H9 (cell line): ENCODE measurements at places on chromosomes 5 and 9.
A peak's percentile ranks its signal among the peaks of the same experiment; 100 is the strongest.

DNA sequence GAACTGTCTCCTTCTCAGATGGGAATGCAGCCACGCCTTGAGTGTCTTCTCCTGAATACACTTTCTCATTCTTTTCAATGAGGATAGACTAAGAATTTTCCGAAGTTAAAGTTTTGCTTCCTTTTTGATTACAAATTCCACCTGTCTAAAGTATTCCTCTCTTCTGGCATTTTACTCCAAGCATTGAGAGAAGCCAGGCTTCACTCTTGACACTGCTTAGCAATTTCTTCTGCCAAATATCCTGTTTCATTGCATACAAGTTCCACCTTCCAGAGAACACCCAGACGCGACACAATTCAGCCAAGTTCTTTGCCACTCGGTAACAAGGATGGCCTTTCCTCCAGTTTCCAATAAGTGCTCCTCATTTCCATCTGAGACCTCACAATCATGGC, 35.6 kb upstream of the COL5A1 start:
- DNase-seq = no peak

GRCh38 chr9:138071292-138071691, 193.7 kb downstream of the CACNA1B start:
- no peak for DNase-seq

DNA sequence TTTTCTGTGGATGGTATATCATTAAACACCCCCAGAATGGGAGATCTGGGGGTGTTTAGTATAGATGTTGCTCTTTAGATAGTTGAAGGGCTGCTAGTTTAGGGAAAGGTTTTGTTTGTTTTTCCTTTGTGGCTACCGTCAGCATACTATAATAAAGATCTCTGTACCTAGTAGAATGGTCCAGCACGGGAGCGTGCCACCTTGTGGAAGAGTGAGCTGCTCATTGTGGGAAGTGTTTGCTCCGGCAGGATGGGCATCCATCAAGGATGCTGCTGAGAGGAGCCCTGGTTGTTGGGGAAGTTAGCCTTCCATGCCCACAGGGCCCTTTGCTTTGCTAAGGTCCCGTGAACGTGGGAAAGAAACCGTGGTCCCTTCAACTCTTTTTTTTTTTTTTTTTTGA, 113.1 kb downstream of the LIFR start:
- DNase-seq = no peak

DNA sequence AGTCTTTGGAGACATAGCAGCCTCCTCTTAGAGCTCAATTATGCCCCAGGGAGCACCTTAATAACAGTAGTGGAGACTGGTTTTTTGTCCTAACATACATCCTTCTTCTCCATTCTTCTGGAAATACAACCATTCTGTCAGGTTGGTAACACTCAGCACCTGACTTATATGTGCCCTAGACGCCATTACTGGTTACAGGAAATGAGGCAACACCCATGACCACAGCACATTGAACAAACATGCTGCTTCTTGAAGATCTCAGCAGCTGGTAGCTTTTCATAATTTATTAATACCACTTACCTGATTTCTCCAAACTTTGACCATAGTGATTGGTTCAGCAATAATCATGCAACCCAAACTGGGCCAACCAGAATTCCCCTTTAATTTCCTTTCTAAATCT, 25.1 kb upstream of the TRPM3 start:
- no peak for DNase-seq

GRCh38 chr9:2605246-2605645, 16.3 kb upstream of the VLDLR start:
- no peak for DNase-seq

DNA sequence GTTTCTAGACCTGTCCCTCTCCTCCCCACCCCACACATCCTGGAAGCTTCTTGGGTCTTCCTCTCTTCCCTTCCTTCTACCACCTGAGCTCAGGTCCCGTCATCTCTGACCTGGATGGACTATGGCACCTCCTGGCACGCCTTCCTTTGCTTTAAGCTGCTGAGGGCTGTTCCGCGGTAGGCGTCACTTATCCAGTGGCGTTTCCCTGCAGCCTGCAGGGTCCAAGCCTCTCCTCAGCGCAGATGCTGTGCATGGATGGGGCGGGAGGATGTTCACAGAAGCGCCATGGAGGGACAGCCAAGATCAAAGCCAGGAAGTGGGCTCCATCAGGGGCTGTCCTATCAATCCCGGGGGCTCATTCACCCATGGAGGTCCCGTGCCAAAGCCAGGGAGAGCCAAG, 23.8 kb upstream of the CNOT6 start:
- DNase-seq = no peak

- DNase-seq = no peak
Measured at GRCh38 chr9:76067696-76068095, 177.2 kb downstream of the PCSK5 start.

DNA sequence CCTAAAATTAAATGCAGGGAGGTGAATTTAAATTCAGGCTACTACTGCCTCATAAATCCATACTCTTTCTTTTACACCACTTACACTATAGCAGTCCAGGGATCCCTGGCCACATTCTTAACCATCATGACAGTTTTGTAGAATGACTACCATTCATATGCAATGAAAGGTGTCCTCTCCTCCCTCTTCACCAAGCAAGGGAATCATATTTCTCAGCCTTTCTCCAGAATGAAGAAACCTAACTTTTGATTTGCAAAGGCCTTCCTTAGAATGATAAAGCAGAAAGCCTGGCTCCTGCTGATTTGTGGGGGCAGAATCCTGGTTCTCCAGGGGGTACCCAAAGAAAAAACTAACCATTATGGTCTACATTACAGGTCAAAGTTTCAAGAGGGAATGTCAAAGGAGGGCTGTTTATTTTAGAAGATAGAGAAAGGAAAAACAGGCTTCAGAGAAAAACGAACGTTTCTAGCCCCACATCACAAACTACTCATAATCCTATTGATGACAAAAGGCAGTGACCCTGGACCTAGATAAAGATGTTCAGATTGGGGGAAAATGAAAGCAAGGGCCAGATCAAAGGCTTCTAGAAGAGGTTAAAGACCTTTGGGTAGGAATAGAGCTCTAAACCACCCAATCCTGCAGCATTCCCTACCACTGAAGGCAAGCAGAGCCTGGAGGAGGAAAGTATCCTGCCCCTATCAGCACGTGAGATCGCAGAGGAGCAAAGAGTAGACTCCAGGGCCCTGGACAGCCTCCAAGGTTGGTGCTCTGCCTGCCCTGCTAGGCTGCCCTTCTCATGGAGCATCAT, 11.5 kb downstream of the WNT8A start:
- DNase-seq = peak; percentile 58

GRCh38 chr9:35892051-35892450, 14.0 kb upstream of the HRCT1 start:
- no peak for DNase-seq

DNA sequence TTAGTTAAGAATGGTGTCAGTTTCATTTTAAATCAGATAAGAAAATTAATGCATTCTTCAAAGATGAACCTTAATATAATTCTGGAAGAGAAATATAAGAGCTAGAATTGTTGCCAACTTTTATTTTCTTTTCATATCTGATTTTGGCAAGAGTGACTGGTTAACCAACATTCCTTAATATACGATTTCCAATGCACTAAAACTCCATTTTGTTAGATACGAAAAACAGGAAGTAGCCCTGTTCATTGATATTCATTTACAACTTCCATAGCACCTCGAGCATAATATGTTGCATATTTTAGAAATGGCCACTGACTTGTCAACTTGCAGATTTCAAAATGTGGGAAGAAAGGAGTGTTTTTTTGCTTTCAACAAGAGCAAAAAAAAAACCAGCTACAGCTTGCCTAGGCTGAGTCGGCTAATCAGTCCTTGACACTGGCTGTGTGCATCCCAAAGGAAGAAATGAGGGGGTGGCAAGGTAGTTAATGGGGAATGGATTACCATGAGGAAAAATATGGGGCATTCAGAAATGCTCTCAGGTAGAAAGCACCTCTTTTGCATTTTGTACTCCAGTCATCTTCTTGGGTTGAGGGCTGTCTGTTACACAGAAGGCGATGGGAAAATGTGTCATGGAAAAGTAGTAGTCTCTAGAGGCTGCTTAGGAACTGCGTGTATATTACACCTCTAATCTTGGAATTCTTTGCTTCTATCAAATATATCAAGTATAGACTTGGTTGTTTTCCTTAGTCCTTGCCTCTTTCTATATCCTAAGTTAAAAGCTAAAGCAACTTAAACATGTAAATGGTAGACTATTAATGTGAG, 3.9 kb downstream of the MAP3K1 start:
- DNase-seq = no peak

DNA sequence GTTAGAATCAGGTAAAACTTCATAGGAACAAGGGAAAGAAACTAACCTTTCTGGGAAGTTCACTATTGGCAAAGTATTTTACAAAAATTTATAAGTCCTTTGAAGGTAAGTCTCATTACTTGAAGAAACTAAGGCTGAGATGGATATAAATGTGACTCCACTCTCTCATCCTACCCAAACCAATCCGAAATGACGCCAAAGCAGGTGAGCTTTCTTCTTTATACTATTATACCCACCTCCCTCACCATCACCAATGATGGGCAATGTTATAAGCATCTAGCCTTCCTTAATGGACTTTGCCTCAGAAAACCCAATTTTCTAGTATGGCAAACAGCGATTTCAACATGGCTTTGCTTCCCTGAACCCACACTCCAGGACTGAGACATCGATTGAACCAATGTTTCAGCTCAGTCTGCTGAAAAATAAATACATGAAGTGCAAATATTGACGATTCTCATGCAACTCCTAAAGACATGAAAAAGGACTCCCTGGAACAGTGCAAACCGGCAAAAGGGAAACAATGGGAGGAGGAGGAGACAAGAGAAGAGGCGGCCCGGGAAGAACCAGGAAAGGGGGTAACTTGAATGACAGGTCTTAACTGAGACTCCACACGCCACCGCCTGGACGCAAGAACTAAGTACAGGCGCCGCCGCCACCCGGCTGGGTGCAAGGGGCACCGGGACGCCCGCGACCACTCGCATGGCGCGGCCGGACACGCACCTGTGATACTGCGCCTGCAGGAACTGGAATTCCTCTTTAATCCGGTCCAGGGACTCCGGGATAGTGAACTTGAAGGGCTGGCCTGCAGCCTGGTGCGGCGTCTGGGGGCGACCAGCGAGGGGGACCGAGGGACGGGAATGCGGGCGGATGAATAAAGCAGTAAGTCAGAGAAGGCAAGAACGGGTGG, 2.5 kb downstream of the TLE1 start:
- peak; percentile 87 for DNase-seq

DNA sequence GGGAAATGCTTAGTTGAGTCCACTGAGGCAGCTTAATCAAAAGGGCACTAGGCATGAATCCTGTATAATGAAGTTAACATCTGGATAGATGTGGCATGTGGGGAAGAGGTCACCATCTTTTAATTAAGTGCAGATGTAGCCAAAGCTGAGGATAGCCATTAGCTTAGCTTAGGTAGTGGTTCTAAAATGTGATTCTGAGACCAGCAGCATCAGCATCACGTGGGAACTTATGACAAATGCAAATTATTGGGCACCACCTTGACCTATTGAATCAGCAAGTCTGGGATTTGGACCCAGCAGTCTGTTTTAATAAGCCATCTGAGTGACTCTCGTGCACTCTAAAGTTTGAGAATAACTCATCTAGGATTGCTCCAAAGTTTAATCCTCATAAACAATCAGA, 63.8 kb downstream of the SNCAIP start:
- no peak for DNase-seq

GRCh38 chr5:32047056-32047455, 127.1 kb downstream of the GOLPH3 start:
- DNase-seq = no peak

GRCh38 chr9:87795178-87795577, 69.3 kb downstream of the CTSL start:
- DNase-seq = no peak

DNA sequence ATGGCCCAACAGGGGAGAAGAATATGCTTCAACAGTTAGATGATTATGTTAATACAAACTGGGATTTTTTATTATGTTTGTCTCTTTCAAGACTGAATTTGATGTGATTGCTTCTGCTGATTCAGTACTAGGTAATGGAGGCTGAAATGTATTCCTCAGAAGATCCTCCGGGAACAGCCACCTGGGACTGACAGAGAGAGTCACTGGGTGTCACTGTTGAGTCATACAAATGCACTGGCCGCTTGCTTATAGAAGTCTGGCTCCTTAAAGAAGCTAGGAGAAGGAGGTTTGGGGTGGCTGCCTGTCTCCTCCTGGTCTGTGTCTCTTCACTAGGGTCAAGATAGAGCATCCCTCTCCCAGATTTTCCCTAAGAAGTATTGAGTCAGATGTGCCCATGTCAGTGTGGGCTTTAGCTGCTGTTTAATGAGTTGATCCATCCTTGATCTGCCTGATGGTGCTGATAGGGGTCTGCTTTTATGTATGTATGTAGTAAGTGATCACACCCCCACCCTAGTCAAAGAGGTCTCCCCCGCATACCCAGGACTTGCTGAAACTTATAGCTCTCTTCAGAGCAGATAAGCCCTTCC, 773.4 kb downstream of the BRINP1 start:
- peak; percentile 71 for DNase-seq

- no peak for DNase-seq
Measured at GRCh38 chr5:122089096-122090013, 11.3 kb upstream of the LOX start.

DNA sequence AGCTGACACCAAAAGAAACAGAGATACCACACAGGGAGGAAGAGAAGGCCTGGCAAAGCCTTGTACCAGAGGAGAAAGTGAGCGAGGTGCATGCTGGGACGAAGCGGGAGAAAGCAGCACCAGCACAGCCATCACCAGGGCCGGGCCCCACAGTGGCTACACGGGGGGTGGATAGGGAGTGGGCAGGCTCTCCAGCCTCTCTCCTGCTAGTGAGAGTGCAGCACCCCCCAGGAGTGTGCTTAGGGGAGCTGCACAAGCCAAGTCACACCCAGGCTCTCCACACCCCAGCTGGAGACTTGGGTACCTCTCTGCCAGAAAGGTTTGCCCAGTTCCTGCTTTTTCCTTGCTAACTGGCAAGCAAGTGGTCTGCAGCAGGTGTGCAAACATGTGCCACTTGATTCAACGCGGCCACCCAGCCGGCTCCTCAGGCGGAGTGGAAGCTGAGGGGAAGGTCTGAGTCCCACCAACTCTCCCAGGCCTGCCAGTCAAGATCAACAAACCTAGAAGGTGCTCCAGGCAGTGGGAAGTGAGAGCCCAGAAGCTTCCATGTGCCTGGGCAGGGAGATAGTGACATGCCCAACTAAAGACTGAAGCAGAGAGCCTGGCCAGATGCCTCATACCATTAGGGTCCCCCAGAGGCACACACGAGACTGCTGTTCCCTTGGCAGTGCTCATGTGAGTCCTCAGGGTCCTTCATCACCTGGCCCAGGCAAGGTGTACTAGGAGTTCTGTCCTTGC, 39.9 kb downstream of the BICD2 start:
- DNase-seq = peak; percentile 23

- DNase-seq = no peak
Measured at GRCh38 chr9:112439171-112439570, 47.5 kb upstream of the KIAA1958 start.

GRCh38 chr5:41435276-41435675, 75.1 kb downstream of the PLCXD3 start:
- DNase-seq = no peak

DNA sequence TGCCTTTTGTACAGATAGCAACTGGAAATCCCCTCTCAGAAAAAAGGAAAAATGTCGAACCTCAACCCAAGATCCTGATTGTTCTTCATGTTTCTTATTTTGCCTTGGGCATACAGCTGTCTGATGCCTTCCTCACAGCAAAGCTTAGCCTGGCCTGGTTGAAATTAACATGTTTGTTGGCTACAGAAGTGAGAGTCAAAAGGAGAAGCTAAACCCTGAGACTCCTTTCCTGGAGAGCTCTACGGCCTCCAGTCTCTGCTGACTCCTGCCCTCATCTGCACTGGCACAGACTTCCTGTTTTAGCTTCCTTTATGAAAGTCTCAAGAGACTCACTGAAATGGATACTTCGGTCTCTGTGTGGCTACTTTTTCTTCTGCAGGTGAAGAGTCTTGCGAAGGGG, 186.7 kb downstream of the PARP8 start:
- DNase-seq = no peak

GRCh38 chr5:96692441-96692840, 30.3 kb downstream of the CAST start:
- DNase-seq = no peak
